ENCODE measurements at places on chromosomes 5 and 9.

GRCh38 chr5:122612901-122613300 lies 162.0 kb upstream of the SNX2 start:
- no peak for DNase-seq

- DNase-seq = no peak
These were observed 173.6 kb downstream of the MUSK start for GRCh38 chr9:110842169-110842568.

DNA sequence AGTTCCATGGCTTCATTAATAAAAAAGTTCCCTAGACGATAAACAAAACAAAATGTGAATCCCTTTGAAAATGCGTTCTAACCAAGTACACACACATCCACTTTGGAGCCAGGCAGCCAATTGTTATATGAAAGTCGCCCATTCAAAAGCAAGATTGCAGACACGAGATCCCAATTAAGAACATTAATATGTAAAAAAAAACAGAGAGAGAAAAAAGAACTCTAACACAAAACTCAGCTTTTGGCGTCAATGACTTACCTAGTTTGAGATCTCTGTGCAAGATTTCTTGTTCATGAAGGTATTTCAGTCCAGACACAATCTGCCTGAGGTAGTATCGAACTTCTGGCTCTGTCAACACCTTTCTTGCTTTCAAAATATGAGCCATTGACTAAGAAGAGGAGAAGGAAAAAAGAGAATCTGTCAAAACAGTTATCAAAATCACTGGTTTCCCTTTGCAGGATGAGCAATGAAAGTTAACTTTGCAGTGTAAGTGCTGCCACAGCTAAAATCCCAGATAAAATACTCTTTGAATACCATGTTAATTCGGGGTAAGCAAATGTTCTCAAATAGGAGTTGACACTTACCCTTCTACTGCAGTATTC lies 1.6 kb downstream of the PLK2 start:
- DNase-seq = no peak

GRCh38 chr5:149481485-149481884 lies 69.8 kb downstream of the CSNK1A1 start:
- no peak for DNase-seq

DNA sequence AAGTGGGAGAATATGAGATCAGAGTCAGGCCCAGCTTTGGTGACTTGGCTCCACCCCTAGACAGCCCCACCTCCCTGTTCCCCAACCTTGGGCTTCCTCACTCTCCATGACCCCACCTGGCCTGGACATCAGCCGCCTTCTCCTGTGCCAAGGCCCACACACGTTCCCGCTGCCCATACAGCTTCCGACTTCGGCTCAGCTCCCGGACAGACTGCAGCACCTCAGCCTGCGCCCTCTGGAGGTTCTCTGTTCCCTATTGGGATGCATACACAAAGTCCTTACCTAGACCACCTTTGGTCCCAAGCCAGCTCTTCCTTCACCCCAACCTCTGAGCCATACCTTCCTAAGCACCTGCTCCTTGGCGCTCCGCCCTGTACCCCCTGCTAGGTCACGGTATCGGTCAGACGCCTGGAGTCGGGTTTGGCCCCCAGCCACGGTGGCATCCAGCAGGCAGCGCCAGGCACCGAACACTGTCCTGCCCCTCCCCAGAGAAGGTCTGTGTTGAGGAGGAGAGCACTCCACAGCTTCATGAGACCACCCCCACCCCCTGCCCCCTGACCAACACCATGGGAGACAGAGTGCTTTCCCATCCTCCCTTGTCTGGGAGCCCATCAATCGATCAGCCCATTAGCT lies 2.0 kb downstream of the FCHSD1 start:
- no peak for DNase-seq

DNA sequence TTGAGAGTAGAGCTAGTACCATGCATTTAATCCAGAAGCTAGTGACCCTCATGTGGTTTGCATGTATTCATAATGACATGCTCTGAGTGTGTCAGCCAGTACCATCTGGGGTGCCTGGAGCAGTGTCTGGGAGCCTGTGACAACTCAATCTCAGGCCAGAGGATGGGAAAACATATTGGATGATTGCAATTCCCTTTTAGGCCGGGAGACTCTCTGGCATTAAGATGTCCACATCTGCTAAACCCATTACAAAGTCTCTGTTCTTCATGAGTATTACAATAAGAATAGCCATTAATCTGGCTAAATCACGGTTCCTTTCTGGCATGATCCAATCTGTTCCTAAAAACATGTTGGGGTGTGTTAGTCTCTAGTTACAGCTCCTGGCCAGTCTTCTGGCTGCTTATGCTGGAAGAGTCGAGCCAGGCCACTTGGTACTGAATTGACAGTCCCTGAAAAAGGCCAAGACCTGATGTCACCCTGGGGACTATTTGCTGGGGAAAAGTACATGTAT lies 475.7 kb downstream of the ENC1 start:
- no peak for DNase-seq

DNA sequence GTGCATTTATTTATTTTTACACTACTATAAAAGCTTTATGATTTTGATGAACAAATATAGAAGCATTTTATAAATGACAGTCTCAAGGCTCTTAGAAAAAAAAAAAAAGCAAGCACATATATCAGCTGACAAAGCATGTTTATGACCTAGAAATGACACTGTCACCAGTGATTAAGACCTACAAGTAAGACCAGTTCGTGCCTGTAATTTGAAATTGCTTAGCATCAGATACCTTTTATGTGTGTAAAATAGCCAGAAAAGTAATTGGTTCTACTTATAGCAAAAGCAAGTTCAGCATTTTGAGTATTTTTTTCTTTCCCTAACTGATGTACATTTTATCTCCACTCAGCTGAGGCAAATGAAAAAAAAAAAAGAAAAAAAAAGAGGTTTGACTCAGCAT lies 808.4 kb downstream of the CDH18 start:
- no peak for DNase-seq

- no peak for DNase-seq
These were observed 42.2 kb downstream of the NIPAL4 start for GRCh38 chr5:157502143-157502647.

GRCh38 chr5:125914471-125914870 lies 508.7 kb upstream of the GRAMD2B start:
- DNase-seq = no peak

DNA sequence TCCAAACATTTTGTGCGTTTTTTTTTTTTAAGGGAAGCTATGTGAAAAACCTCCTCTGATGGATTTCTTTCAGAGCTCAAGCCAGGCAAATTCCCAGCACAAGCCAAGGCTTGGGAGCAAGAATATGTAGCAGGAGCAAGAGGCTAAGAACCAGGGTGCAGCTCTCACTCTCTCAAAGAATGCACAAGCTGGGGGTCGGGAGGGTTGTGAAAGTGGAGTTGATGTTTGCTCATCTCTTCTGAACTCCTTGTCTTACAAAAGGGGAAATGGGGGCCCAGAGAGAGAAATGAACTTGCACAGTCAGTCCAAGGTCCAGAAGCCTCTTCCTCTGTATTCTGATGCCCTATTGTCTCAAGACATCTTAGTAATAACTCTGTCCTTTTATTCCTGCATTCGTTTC lies 7.7 kb upstream of the TRAF1 start:
- DNase-seq = no peak

DNA sequence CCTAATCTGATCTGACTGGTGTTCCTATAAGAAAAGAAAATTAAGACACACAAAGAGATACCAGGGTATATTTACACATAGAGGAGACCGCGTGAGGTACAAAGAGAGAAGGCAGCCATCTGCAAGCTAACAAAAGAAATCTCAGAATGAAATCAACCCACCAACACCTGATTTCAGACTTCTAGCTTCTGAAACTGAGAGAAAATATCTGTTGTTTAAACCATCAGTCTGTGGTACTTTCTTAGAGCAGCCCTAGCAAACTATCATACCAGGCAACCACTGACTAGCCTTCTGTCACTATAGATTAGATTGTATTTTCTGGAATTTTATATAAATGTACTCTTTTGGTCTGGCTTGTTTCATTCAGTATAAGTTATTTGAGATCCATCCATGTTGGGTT lies 779.3 kb upstream of the ACO1 start:
- DNase-seq = no peak

- DNase-seq = no peak
These were observed 6.9 kb upstream of the RIC1 start for GRCh38 chr9:5622016-5622415.

GRCh38 chr5:77171141-77171910 lies 39.2 kb upstream of the PDE8B start:
- DNase-seq = no peak

DNA sequence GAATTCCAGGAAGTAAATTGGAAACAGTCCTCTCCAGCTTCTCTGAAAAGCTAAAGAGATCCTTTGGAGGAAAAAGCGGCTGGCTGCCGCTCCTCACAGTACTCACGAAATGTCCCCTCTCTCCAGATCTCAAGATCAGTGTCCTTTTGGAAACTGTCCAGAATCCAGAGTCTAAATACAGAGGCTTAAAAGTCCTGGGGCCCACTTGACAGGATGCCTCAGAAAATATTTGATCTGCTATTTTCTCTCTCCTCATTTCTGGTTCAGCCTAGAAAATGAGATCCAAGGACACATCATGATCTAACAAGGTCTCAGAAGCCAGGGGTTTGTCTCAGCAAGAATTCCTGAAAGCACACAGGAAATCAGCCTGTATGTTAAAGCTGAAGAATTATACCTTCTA lies 7.2 kb downstream of the C1QTNF2 start:
- DNase-seq = no peak

DNA sequence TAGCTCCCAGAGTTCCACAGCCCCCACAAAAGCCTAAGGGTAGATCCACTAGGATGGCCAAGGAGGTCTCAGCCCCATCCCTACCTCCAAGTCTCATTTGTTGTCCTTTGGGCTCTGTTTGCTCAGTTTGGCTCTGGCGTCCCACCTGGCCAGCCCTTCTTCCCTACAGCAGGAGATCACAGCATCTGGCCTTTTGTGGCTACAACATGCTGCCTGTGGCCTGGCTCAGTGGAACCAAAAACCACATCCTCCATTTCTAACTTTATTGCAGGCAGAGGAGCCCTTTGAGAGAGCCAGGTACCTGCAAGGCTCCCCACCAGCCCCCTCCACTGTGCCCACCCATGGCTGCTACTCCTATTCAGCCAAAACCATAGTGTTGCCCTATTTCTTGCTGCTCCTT lies 11.4 kb downstream of the JADE2 start:
- DNase-seq = no peak

DNA sequence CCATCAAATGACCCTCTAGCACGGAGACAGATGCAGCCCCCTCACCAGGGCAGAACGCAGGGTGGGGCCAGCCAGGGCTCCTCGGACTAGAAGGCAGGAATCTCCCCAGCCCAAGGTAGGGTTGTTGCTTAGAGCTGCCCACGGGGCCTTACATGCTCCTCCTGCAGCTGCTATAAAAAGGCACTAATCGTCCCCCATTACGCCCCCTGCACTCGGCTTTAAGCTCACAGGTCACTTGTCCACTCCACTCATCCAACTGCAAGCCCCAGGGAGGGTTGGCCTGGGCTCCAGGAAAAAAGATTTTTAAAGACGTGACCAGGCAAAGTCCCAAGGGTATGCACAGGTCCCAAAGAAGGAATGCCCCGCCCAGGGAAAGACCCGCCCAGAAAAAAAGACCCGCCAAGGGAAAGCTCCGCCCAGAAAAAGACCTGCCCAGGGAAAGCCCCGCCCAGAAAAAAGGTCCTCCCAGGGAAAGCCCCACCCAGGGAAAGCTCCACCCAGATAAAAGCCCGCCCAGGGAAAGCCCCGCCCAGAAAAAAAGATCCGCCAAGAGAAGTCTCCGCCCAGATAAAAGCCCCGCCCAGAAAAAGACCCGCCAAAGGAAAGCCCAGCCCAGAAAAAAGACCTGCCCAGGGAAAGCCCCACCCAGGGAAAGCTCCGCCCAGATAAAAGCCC lies 11.1 kb downstream of the GRIN1 start:
- no peak for DNase-seq

DNA sequence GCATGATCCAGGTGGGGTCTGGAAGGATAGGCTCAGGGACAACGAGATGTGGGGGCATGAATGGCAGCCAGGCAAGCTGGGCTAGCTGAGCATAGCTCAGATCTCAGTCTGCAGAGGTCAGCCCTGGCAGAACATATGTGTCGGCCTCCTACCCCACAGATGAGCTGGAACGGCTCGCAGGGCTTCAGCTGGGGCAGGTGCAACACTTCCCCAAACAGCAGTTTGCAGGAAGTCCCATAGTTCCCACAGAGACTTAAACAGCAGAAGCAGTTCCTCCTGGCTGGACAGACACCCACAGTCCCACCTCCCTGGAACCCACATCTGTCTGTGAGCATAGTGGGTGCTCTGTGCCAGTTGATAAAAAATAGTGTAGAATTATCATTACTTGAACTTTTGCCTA lies 404.6 kb downstream of the GADD45G start:
- no peak for DNase-seq

GRCh38 chr5:87022415-87022814 lies 245.3 kb upstream of the RASA1 start:
- DNase-seq = no peak

DNA sequence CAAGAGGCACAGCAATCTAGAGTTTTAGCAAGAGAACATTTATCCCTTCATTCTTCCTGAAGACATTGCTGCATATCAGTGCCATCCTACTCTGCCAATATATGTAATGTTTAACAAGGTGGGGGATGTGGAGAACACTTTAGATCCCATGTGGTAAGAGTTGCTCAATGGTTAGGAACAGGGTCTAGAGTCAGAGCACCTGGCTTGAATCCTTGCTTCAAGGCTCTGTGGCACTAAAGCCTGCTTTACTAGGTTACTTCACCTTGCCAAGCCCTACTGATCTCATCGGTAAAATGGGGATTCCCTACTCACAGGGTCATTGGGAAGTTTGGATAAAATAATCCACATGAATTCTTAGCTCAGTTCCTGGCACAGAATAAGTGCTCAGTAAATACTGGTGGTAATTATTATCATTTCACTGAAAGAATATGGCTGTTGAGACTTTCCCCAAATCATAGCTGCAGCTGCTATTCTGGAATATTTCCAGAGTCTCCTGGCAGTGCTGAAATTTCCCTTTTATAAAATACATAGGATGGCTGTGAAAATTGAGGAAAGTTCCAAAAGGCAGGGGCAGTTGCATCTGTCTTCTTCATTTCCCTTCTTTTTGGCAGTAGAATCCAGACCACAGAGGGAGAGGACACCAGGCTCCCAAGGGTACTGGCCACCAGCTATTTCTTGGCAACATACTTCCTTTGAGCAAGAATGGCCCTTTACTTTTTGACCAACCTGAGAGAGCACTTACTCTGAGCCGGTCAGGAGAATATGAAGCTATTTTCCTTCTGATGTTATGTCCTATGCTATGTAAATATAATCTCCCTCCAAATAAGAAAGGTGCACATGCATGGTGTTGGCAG lies 142.8 kb downstream of the PALM2AKAP2 start:
- DNase-seq = no peak

GRCh38 chr5:62183727-62184126 lies 122.3 kb upstream of the KIF2A start:
- DNase-seq = no peak

DNA sequence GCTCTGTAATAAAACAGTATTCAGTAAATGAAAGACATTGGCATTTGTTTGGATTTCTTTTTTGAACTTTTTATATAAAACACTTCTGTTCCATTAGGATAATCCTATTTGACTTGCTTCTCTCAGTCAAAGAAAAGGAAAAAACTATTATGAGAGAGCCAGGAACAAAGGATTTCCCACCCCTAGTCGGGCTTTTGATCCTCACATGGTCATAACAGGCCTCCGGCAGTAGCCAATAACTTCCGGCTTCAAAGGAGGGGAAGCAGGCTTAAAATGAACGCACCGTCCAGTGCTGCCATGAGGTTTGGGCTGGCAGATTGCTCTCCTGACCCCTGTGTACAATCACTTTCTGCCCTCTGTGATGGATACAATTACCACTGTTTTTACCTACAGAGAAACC lies 209.3 kb downstream of the ZNF608 start:
- no peak for DNase-seq

GRCh38 chr9:10899509-10899908 lies 286.7 kb upstream of the PTPRD start:
- DNase-seq = no peak
